Activated naive CD4-positive, alpha-beta T cell treated with Interleukin-2 at 50 U/mL for 16 hours (primary cell): ENCODE measurements at places on chromosomes 7 and 10.

GRCh38 chr7:102840404-102840803 lies 72.4 kb upstream of the LRRC17 start:
- DNase-seq: no peak

DNA sequence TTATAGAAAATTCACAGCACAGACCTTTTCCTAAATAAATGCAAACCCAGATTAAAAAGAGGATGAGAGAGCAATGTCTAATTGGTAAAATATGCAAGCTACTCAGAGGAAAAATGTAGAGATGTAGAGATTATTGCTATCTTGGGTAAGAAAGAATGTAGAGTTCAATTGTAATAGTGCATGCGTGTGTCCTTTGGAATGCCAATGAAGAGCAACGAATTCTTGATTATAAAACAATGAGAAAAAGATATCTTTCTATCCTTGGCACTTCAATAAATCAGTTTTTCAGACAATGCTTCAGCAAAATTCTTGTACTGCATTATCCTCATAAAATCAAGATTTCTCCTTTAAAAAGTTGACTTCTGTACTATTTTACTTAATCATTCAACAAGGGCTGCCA lies 50.9 kb downstream of the SEMA3D start:
- no peak for DNase-seq

- peak; percentile 46 for DNase-seq
Measured at GRCh38 chr10:49164559-49165188, 23.5 kb downstream of the TMEM273 start.

GRCh38 chr10:116774728-116775151 lies 32.4 kb upstream of the HSPA12A start:
- no peak for DNase-seq

DNA sequence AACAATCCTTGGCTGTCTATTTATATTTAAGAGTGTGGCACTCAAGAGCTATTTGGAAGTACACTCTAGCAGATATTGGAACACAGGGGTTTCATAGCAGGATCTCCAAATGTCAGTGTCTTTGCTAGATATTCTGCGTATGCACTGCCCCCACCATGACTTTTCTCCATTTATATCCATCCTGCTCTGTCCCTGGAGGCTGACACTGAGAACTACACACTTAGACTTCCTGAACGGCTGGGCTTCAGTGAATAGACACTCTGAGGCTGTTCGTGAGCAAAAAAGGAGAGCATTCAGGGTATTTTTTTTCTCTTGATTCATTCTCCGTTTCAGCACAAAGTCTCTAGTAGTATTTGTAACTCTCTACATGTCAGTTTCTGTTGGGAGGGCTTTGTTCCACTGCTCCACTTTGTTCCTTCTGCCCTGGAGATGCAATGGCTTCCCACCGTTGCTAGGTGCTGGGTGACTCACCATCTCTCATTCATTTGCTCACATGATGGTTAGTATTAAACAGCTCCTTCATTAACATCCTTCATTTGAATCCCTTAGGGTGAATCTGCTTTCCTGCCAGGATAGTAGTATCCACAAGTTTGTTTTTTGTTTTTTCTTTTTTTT lies 155.9 kb upstream of the SLC13A1 start:
- no peak for DNase-seq

GRCh38 chr10:44799966-44800365 lies 111.2 kb upstream of the TMEM72 start:
- no peak for DNase-seq

GRCh38 chr10:13234172-13234571 lies at the start of gene UCMA:
UCMA (minus strand) TSS chr10:13234374; CDS start chr10:13234258, 116 bp downstream.
- no peak for DNase-seq

- no peak for DNase-seq
Measured at GRCh38 chr7:148274118-148274517, 316.4 kb upstream of the C7orf33 start.

- no peak for DNase-seq
Measured at GRCh38 chr10:32077896-32078485, 21.8 kb upstream of the KIF5B start.

DNA sequence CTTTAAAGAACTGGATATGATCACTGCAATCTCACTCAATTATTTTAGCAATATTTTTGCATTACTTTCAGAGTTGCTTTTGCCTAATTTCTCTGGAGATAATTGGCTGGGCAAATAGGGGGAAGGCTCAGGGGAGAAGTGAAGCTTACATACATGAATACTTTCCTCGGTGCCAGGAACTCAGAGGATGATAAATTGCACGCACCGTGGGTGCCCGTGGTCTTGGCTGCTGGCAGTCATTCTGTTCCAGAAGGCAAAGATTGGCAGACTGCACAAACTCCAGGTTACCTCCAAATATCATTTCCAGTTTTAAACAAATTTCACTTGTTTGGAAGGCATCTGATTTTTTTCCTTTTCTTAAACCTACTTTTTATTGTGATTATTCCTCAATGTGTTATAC lies 197.8 kb upstream of the TMEM72 start:
- no peak for DNase-seq

DNA sequence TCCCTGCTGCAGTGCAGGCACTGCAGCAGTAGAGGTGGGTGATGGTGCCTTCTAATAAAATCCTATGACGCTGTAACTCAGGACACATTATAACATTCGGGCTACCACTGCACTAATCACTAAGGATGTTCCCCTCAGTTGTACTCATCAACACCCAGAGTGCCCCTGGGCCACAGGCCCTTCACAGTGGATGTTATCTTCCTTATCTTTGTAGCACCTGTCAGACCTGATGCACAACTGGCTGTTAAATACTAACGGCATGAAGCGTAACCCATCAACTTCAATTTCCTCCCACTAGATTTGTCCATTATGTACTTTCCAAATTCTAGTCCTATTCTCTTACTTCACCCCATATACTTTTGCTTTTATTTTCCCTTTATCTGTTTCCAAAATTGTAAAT lies 66.3 kb downstream of the PARD3 start:
- DNase-seq: no peak

- no peak for DNase-seq
Measured at GRCh38 chr7:150972023-150972468, 6.1 kb downstream of the KCNH2 start.

DNA sequence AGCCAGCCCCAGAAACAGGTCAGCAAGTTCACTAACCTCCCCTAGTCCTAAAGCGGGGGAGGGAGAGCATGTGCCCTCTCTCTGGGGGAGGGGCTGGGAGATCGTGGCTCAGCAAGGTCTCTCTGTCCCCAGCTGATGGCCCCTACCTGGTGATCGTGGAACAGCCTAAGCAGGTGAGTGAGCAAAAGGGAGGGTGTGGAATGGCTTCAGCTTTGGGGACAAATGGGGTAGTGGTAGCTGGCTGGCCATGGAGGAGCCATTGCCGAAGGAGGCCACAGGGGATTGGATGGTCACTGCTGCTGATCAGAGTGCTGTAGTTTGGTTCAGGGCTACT lies 779 bp downstream of the NFKB2 start:
- no peak for DNase-seq

DNA sequence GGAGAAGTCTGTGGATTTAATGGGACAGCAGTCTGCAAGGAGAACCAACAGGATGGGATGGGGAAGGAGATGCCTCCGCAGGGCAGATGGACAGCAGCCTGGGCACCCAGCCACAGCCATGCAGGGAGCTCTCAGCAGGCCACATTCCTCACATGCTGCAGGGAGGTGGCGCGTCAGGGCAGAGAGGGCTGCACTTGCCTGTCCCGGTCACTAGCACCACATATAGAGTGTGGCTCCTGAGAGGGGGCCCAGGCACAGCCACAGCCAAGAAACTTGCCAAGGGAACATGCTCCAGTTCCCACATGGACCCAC lies 86.8 kb upstream of the ZMIZ1 start:
- no peak for DNase-seq

DNA sequence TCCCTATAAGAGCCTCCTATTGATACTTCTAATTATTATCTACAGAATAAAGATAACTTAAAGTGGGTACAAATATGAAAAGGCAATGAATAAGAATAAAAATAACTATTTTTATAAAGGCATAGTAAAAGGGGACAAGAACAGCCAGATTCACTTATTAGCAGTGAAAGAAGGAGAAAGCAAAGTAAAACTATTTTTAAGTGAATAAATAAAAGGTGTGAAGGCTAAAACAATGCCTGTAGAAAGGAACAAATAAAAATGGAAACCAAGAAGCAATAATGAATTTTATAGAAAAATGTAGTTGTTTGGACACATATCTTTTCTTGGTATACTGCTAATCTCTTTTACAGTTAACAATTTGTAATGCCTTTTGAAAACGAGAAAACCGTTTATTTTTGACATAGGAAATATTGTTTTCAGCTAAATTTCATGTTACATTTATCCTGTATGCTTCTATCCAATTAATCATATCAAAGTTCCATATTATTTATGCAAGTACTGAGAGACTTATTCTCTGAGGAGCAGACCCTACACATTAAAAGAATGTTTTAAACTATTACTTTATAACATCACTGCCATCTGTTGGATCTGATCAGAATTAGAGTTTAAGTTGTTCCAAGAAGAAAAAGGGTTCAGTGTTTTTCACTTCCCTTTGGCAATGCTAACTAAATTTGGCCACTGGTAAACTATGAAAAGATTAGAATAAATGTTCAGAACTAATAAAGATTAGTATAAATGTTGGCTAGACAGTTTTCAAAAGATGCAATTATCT lies 59.1 kb downstream of the ARMC3 start:
- DNase-seq: no peak

DNA sequence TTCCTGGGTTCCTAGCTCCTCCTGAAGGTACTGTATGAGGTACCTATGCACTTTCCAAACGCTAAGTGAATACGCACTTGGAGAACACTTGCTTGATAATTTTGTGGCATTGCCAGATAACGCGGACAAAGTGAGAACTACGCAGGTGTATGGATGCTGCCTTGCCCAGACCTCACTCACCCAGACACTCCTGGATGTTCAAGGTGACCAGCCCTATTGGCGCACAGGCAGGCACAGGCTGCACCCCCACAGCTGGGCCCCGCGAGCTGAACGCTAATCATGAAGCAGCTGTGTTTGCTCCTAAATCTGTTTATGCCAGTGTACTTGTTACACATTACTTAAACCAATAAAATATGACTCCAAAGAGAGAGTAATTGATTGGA lies 27.3 kb downstream of the DIP2C start:
- DNase-seq: no peak

GRCh38 chr10:74189999-74190421 lies 39.0 kb downstream of the ADK start:
- no peak for DNase-seq

DNA sequence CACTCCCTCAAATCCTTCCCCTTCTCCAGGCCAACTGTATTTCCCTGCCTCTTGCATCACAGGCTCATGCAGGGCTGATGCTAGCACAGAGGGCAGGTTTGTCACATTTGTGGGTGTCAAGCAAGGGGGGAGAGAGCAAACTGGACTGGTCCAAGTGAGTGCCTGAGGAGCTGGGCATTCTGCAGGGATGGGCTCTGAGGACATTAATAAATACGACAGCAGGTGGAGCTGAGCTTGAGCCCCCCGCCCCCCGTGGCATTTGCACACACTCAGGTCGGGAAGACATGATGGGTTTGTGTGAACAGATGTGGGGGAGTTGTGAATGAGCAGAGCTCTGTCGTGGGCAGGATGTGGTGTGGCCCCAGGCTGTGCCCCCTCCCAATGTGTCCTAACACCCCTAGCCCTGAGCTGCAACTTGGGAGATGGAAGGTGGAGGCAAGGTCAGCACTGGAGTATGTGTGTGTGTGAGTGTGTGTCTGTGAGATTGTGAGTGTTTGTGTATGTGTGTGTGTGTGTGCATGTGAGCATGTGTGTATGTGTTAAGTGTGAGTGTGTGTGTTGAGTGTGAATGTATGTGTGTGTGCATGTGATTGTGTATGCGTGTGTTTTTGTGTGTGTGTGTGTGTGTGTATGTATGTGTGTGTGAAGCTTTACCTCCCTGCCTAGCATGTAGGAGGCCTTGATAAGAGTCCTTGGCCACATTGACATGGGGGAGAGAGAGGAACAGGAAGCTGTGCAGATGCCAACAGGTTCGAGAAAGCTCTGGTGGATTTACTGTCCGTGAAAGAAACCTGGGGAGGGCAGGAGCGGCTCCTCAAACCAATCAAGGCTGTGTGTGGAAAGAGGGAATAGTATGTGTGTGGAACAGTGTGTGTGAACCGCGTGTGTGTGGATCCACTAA lies 9.1 kb downstream of the RASSF4 start:
- DNase-seq: no peak

- DNase-seq: no peak
Measured at GRCh38 chr7:102468478-102469350, 3.9 kb downstream of the LRWD1 start.

- no peak for DNase-seq
Measured at GRCh38 chr7:13708670-13709069, 280.8 kb downstream of the ETV1 start.

DNA sequence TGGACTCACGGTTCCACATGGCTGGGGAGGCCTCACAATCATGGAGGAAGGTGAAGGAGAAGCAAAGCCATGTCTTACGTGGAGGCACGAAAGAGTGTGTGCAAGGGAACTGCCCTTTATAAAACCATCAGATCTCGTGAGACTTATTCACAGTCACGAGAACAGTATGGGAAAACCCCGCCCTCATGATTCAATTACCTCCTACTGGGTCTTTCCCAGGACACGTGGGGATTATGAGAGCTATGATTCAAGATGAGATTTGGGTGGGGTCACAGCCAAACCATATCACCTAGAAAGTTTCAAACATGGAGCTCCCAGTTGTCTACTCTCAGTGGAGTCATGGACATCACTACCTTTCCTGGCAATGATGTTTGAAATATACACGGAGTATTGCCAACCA lies 49.6 kb downstream of the CYCS start:
- DNase-seq: peak; percentile 44

GRCh38 chr7:50454968-50455367 lies 4.8 kb upstream of the FIGNL1 start:
- no peak for DNase-seq

GRCh38 chr7:98341106-98341505 lies 59.6 kb downstream of the BRI3 start:
- DNase-seq: no peak

GRCh38 chr10:97499561-97500296 lies 1.0 kb downstream of the UBTD1 start:
- DNase-seq: no peak

DNA sequence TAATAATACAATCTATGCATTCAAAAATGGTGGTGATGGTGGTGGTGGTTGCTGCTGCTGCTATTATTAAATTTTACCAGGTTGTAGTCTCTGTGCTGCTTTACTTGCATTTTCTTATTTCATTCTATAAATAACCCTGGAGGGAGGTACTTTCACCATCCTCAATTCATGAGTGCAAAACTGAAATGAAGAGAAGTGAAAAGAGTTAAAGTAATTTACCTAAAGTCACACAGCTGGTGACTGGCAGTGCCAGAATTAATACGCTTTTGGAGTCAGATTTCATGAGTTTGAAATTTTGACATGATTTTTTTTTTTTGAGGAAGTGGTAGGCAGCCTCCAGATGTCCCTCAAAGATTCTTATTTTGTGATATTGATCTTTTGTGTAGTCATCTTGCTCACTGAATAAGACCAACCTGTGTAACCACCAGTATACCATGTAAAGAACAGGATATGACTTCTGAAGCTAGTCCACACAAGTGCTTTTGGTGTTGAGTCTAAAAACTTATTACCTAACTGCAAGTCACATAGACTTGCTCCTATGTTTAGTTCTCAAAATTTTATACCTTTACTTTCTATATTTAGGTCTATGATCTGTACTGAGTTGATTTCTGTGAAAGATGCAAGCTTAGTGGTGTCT lies 218.8 kb downstream of the ZWINT start:
- no peak for DNase-seq
